ENCODE measurements at places on chromosomes 7 and 10.
A peak's percentile ranks its signal among the peaks of the same experiment; 100 is the strongest.

DNA sequence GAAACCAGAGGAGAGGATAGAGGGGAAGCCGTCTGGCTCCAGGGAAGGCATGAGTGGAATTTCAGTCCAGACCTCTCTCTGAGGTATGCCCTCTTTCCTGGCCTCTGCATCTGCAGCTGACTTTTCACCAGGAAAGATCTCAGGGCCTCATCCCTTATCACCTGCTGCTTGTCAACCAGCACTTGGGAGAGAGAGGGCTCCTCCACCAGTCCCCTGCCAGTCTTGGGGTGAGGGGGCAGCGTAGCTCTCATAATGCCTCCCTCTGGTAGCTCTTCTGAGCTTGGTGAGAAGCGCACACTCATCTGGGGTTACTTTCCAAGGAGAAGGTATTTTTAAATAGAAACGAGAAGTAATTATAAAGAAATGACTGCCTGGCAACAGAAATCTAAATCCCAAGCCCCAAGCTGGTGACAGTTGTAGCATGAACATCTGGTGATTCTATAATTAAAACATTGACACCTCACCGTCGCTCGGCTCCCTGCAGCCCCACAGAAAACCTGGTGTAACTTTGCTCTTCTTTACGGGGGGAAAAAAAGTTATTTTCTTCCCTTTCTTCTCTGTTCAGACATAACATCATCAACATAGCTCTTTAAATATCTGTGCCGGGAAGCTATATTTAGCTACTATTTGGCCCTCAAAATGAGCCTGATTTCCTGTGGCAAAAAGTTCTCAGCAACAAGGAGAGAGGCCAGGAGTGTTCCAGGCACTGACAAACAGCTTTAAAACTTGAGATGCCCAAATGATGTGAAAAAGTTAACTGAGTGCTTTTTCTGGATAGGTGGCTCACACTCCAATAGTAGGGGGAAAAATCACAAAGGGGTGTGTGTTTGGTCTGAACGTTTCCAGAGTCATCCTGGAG lies 26.9 kb downstream of the HIP1 start:
- DNase-seq: peak; percentile 45

DNA sequence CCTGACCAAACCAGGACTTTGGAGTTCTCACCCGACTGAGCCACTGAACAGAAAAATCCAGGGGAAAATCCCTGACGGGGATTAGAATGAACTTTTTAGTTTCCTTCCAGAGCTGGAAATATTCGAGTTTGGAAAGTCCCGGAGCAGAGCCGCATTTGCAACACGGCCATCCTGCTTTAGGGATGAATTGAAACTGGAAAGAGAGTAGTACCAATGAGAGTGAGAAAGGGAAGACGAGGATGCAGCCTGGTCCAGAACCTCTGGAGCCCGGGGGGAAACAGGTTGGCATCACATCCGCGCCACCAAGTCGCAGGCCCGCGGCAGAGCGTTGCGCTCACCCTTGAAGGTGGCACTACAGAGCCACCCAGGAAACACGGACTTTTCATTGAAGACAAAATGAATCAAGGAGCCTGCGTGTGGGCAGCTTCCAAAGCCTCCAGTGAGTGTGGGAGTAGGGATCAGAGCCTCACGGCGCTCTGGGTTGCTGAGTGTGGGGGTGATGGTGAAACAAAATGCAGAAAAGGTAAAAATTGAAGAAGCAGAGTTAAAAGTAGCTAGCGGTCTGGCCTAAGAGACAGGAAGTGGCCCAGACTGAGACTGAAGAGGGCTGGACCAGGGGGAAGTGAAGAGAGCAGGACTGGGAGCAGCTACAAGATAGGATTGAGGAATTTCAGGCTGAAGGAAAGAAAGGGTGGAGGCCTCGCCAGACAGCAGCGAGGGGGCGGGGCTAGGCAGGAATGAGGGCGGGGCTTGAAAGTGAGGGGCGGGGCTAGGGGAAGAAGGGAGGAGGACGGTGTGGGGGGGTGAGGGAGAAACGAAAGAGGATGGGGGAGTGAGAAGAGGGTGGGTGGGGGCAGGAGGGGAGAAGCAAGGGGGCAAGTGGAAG lies 1.8 kb downstream of the SMURF1 start:
- DNase-seq: peak; percentile 47

GRCh38 chr10:131825150-131825848 lies 75.5 kb upstream of the PPP2R2D start:
- no peak for DNase-seq

DNA sequence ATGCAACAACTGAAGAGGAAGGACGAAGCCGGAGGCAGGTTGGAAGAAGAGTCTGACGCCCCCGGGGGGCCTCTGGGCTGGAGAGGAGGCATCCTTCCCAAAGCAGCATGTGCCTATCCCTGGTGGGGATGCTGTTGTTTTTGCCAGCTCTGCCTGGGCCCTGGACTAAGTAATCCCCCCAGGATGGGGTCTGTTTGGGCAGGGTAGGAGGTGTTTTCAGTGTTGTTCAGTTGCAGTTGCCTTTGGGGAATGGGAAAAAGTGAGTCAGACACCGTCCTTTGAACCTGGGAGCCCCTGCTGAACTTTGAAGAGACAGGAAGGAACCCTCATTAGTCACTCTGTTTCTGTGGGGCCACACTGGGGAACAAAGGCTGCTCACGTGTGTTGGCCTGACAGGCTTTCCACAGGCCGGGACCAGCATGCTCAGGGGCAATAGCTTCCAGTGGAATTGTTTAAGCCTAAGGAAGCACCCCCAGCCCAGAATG lies 35.2 kb upstream of the GDF10 start:
- peak; percentile 77 for DNase-seq

GRCh38 chr7:72805526-72806494 lies 22.2 kb downstream of the TYW1B start:
- DNase-seq: no peak

- no peak for DNase-seq
Measured at GRCh38 chr10:60206735-60207134, 182.9 kb downstream of the ANK3 start.

DNA sequence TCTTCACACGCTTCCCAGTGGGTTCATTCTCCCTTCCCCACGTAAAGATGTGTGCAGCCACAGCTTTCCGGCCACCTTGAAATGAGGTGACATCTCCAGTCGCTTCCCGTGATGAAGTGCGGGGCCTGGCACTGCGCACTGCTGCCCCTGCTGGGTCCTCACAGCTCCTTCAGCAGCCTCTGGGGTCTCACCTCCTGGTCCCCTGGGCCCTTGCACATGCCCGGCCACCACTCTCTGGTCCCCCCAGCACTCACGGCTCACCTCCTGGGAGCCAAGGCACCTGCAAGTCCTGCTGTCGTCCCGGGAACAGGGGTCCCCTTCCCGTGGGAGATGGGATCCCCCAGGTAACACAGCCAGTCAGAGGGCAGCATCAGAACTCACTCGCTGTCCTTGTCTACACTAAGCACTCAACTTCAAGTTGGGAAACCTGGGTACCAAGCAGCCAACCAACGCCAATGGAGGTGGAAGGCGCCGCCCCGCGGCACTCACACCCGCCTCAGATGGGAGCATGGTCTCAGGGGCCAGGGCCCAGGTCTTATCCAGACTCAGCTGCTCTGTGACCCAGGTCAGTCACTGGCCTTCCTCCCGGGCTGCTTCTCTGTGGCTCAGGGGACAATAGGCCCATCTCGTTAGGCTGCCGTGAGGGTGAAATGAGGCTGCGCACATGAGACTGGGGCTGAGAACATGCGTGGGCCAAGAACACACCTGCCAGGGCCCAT lies 176.2 kb downstream of the PTPRN2 start:
- DNase-seq: no peak

DNA sequence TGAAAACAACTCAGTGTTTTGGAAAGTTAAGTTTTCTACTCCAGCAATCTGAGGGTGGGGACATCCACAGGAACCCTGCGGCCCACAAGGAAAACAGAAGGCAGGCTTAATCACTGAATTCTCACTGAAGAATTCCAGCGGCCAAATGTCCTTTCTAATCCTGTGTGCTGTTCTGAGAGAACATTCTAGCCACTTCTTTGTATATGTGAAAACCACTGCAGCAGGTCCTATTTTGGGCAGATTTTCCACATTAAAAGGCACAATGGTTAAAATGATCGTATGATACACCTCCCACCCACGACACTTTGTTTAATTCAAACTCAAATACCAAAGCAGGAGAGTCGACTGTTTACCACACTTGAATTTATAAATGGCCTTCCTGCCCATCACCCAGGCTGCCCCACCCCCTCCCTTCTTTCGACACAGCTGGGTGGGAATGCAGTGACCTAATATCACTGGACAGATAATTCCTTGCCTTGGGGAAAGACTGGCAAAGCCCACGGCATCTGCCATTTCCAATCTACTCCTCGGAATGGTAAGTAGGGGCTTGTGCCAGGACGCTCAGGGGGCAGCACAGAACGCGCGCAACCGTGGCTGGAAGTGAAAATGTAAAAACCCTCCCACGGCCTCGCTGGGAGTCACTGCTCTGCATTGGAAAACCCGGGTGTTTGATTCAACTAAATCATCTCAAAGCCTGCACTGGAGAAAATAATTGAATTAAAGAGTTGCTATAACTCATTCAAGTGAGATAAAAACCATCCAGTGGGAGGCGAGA lies 67.0 kb downstream of the CTBP2 start:
- no peak for DNase-seq

DNA sequence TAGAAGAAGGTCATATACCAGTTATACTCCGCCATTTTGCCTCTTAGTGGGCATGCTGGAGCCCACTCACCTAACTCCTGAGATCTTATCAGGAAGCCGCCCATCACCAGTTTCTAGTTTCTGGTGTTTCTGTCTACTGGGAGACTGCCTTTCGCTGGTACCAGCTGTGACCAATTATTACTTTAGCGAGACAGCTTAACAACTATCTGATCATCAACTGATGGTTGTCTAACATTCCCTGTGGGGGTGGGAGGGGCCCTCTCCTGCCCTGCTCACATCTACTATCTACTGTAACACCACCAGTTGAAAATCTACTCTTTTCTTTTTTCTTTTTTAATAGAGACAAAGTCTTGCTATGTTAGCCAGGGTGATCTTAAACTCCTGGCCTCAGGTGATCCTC lies 46.2 kb upstream of the C10orf67 start:
- no peak for DNase-seq

DNA sequence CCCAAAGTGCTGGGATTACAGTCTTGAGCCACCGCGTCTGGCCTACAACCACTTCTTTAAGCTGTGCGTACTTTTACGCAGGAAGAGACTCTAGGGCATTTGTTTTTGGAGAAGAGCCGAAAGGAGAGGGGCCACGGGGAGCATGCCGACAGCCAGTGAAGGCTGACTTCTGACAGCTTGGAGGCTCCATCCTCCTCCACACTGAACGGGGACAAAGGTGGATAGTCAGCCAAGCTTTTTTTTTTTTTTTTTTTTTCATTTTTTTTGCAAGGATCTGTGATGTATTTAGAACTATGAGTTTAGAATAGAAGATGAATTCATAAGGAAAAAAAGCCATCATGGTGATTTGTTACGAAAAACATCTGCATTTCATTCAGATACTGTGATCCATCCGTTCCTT lies 221.7 kb downstream of the ARHGAP21 start:
- no peak for DNase-seq

- DNase-seq: no peak
Measured at GRCh38 chr7:6246251-6246917, 26.0 kb downstream of the CYTH3 start.

DNA sequence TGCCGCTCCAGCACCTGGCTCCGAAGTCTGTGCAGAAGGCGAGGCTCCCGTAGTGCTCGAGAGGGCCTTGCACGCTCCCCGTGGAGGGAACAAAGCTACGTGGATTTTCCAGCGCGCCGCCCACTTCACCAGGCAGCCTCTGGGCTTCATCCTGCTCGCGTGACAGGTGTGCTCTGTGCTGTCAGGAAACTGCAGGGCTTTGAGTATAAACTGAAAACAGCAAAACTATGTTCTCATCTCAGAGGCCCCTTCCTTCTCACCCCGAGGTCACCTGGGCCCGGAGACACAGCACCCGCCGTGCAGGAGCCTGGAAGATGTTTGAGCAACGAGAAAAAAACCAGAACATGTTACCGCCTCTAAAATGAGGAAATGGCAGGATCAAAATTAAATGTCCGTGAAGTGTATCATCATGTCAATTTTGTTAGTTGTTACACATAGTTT lies 17.6 kb upstream of the GPR146 start:
- DNase-seq: no peak

- no peak for DNase-seq
Measured at GRCh38 chr10:31123946-31124345, 92.3 kb upstream of the ZNF438 start.

- DNase-seq: no peak
Measured at GRCh38 chr7:41828911-41829310, 126.0 kb upstream of the INHBA start.

GRCh38 chr7:26461518-26461917 lies 169.9 kb downstream of the SNX10 start:
- DNase-seq: no peak

GRCh38 chr7:30433082-30433481 lies 45.5 kb downstream of the NOD1 start:
- peak; percentile 58 for DNase-seq

DNA sequence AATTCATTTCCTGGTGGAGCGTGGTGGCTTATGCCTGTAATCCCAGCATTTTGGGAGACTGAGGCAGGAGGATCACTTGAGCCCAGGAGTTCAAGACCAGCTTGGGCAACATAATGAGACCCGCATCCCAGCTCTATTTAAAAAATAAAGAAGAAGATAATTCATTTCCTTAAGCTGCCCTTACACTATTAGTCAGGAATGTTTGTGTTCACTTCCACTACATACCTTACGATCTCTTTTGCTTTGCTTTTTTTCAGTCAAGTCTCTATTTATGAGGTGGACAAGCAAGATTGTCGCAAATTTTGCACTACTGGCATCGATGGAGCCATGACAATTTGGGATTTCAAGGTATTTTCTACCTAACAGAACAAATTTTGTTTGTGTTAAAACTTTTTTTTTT lies 11.2 kb upstream of the ARPC1B start:
- DNase-seq: no peak

DNA sequence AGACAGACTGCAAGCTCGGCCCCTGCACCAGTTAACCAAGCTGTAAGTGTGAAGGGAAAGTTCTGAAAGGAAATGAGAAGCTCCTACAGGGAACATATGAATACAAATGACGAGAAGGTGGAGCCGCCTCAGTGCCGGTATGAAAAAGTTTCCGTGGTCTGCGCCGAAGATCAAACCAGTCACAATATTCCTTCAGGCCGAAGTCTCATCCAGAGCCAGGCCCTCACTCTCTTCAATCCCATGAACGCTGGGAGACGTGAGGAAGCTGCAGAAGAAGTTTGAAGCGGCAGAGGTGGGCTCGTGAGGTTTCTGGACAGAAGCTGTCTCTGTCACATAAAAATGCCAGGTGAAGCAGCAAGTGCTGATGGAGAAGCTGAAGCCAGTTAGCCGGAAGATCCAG lies 71.9 kb downstream of the CFAP46 start:
- no peak for DNase-seq
